Stimulated activated CD4-positive, alpha-beta T cell treated with anti-CD3 and anti-CD28 coated beads, Interleukin-12 subunit alpha, Interleukin-12 subunit beta, amount 100 ng/mL, for 24 hours (primary cell): ENCODE measurements at places on chromosomes 16 and 17.

DNA sequence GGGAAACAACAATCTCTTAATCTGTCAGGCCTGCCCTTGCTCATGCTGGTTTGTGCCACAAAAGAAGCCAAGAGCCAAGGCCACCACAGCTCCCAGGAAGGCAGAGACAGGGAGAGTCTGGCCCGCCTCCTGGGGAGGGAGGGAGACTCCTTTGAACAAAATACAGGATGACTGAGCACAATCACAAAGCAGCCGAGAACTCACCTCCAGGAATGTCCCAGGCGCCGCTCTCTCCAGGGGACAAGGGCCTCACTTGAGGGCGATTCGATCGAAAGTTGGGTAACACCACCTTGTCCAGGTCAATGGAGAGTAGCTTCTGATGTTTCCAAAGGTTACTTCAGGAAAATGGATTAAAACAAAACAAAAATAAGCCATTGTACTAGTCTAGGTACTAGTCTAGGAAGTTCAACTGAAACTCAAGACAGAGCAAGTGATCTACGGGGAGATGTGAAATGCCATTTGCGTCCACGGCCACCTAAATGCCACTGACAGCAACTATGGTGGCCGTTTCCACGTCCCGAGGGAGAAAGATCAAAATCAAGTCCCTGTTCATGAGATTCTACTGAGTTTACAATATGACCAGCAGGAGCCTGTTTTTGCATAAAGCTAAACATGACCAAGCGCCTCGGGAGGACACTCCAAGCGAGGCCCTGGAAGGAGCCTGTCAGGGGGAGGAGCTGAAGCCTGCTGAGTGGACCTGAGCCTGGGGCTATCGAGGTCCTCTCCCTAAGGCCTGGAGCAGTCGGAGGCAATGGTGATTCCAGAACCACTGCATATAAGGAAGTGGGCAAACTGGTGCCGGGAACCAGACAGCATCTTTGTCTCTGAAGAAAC lies 13.4 kb upstream of the SLC38A8 start:
- no peak for DNase-seq

- no peak for DNase-seq
Measured at GRCh38 chr17:45129940-45130680, 2.2 kb downstream of the PLCD3 start.

DNA sequence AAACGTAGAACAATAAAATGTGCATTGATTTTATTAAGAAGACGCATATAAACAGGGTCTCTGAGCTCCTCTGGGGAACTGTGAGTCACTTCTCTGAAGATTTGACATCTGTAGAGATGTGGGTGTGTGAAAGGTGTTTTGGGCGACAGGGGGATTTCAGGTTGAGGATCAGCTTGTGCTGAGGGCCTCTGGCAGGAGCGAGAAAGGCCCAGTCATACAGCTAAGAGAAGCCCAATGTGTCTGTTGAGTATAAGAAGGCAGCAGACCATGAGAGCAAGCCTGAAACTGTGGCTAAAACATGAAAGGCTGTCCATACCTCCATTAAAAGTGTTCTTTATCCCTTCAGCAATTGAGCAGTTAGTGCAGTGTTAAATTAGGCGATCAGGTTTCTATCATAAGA lies 406.5 kb upstream of the MON1B start:
- DNase-seq = no peak

DNA sequence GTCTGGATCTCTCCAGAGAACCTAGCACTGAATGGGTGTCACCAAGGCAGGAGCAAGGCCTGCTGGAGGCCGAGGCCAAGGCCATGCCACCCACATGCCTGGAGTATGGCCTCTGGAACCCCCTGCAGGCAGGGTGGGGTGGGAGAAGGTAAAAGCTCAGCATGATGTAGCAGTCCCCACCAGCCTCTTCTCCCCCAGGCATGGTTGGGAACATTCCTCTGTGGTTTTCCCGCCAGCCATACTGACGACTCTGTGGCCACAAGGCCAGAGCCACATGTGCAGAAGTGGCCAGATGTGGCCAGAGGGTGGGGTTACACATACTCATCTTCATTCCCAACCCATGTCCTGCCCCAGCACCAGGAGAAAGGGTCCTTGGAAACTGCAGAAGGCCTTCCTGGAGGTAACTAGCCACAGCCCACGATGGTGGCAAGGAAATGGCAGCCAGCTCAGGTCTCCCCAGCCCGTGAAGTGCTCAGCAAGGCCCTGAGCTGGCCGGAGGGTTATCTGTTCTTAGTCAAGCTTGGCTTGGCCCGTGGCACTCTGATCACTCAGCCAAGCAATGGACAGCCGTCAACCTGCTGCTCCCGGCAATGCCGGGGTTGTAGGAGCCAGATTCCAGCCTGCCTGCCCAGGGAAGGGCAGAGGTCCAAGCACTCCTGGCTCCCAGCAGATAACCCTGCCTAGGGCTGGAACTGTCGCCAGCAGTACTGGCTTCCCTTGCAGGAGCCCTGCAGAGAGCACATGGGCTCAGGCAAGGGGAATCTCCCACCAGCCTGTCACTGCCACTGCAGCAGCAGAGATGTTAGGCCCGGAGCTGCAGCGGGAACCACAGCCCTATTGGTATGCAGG lies 26.1 kb downstream of the HDAC5 start:
- DNase-seq = no peak

DNA sequence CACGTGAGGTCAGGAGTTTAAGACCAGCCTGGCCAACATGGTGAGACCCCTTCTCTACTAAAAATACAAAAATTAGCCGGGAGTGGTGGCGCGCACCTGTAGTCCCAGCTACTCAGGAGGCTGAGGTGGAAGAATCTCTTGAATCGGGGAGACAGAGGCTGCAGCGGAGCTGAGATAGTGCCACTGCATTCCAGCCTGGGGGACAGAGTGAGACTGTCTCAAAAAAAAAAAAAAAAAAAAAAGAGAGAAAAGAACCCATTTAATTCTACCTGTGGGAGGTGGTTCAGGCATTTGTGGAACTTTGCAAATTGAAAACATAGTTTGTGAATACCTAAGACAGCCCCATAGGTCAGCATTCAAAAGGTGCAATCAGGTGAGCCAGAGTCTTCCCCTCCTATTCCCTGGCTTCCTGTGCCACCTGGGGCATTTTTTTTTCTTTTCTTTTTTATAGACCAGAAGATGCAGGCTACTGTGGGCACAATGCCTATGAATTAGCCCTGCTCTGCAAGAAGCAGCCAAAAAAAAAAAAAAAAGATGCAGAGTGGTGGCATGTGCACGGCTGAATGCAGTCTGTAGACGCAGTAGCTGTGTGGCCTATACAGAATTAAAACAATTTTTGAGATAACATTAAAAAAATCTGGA lies 9.1 kb upstream of the SOCS3 start:
- DNase-seq = no peak

DNA sequence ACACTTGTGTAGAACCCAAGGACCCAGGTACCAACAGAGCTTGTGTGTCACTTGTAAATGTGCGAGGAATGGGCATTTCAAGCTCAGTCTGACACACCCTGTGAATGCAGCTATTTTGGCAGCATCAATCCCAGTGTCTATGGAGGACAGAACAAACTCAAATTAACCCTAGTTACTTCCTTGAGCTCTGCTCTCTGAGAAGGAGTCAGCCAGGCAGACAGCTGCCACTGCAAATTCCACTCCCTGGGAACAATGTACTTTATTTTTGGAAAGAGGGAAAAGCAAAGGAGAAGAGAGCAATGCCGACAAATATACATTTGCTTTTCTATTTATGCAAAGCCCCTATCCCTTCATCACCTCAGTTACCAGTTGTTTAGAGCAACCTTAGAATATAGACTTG lies 48.4 kb upstream of the NOG start:
- no peak for DNase-seq

DNA sequence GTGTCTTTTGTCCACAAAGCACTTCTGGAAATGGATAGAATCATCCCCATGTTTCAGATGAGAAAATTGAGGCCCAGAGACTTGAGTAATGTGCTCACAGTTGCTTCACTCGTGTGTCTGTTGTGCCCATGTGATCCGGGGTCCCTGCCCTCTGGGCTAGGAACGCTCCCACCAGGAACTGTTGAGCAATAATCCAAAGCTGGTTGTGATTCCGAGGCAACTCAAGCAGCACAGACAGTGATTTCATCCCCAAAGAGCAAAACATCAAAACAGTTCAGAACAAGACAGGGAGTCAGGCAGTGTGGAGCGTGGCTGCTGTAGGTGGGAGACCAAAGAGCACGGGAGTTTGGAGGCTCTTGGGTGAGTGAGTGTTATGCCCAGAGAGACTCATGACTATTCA lies 205.0 kb upstream of the ASIC2 start:
- no peak for DNase-seq

GRCh38 chr16:22010902-22011301 lies 3.0 kb downstream of the MOSMO start:
- DNase-seq = no peak

DNA sequence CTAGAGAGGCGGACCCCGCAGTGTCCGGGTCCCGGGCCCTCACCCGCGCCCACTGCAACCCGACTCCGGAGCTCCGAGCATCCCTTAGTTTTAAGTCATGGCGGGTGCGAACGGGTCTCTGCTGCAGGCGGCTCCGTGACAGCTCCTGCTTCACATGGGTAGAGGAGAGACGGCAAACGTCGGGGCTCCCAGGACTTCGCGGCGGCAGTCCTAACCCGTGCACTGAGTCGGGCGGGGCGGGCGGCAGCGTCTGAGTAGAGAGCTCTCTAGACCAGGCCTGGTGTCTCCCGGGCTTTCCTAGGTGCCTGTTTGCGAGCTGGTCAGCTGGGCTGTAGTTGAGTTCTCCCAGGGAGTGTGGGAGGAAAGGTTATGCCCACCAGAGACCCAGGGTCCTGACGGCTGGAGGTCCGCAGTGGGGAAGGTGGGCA lies 345 bp downstream of the TSC2 start:
- DNase-seq = no peak

DNA sequence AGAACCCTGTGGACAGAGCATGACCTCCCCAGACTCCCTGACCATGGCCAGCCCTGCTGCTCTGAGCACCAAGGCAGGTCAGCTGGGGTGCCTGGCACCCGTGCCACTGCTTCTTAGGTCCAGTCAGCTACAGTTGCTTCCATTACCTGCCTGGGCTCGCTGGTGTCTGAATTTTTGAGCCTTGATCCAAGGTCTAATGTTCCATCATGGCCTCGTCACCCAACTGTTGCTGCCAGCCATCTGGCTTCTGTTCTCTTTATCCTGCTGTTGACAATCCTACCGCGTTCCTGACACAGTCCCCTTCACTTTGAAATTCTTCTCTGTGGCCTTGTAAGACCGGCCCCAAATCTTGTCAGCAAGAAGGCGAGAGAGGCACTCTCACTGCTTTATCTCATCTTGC lies 16.7 kb downstream of the GLYR1 start:
- DNase-seq = no peak

DNA sequence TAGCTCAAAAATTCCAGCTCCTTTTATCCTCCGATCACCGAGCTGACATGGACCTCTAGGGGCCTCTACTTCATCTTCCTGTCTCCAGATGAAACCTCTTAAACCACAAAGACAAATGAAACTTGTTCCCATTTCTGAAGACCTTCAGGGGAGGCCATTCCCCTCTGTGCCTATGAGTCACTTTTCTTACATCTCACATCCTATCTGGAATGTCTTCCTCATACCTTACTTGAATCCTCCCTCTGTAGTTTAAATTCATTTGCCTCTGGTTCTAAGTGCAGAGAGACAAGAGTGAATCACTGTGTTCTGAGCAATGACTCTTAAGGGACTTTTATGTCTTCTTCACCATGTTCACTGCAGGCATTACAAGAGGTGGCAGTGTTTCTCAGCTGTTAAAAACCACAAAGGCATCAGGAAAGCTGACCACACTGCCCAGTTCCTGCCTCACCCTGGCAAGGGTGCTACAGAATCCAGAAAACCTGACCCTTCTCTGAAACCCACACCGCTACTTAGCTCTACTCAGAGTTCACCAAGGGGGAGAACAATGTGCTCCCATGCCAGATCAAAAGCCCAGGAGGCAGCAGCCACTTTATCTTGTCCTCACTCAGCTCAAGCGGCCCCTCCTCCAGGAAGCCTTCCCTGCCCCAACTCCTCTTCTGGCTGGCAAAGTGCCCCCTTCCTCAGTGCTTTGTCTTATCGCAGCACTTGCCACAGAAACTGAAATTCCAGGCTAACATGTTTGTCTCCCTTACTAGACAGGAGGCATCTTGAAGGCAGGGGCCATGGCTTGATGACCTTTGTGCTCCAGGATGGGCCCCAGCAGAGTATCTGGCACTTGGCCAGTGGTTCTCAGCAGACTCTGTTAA lies 6.4 kb downstream of the CUEDC1 start:
- no peak for DNase-seq

GRCh38 chr16:29899516-29900101 lies at the start of gene SEZ6L2:
TSS of gene SEZ6L2 (minus strand) at chr16:29899550. CDS start at chr16:29899019, 531 bp downstream.
- peak; percentile 39 for DNase-seq

GRCh38 chr17:4483012-4483840 lies 15.5 kb upstream of the SPNS2 start:
- DNase-seq = no peak

DNA sequence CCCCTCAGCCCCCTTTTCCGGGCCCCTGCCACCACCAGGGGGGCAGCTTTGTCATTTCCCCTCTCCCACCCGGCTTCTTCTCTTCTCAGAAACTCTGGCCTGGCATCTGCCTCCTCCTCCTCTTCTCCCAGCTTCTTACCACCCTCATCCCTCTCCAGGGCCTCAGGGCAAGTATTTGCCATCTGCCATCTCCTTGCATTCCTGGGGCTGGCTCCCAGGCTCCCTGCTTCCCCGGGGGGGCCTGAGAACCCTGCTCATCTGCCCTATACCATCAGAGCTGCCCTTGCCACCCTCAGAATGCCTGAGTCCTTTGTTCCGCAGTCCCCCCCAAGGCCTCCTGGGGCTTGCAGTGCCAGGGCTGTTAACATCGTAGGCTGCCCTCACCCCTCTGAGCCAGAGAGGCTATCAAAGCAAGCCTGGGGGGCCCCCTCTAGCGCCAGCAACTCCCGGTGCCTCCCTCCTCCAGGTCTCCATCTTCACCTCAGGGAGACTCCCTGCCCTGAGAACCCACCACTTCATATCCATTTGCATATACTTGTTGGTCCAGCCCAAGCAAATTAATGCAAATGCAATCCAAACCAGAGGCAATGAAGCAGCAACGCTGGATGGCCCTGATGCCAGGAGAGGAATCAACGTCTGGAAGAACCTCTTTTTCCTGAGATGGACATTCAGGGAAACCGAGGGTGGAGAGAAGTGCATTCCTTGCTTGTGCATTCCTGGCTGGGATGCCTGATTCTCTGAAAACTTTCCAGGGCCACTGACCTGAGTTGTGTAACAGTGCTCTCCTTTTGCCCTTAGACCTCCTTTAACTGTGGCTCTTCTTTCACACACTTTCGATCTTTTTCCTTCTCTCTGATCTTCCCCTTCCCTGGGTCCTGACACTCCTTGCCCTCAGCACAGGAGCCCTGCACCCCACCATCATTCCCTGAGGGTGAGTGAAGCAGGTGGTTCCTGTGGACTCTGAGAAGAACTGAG lies 20.7 kb upstream of the SP2 start:
- no peak for DNase-seq

- DNase-seq = no peak
Measured at GRCh38 chr17:80419255-80419654, 4.3 kb downstream of the ENDOV start.

DNA sequence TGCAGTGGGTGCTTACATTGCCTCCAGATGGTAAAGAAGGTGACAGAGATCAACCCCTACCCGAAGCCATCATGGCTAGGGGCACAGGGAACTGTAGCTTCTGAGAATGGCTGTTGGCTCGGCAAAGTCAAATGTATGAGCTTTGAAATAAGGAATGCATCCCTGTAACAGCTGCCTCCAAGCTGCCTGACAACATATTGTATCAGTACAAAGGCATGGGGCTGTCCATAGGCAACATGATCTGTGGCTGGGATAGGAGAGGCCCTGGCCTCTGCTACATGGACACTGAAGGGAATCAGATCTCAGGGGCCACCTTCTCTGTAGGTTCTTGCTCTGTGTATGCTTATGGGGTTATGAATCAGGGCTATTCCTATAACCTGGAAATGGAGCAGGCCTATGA lies 119.2 kb upstream of the NETO2 start:
- DNase-seq = no peak
